ENCODE measurements at places on chromosomes 16 and 17.

DNA sequence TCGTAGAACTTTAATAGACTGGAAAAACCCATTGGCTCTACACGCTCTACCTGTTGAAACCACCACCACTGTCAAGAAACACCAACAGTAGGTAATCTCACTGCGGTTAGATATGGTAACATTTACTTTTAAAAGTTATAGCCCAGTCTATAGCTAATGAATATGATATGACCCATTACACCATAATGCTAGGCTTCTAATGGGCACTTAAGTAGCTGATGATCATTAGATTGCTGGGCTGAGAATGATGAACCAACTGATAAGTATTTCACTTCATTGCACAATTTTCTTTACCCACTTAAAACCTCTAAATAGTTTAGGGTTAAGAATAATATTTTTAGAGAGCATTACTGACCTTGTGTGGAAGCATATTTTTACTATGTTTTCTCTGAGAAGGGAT, 788.9 kb upstream of the CA10 start:
- no peak for DNase-seq

DNA sequence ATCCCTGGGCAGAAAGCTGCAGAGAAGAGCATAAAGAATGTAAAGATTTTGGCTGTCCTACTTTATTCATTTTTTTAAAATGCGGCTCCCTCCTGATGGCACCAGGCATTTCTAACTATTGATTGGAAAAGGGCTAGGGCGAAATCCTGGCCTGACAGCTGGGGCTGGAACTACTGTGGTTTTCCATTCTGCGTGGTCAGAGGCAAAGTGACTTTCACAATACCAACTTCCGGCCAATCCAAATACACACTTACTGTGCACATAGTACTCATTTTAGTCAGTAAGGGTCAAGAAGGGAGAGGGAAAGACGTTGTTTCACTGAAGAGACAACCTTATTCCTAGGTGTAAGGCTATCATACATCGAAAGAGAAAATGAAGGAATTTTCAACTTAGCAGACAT, 113.8 kb upstream of the PMFBP1 start:
- no peak for DNase-seq

GRCh38 chr17:56658648-56659047, 65.1 kb downstream of the NOG start:
- DNase-seq = no peak

DNA sequence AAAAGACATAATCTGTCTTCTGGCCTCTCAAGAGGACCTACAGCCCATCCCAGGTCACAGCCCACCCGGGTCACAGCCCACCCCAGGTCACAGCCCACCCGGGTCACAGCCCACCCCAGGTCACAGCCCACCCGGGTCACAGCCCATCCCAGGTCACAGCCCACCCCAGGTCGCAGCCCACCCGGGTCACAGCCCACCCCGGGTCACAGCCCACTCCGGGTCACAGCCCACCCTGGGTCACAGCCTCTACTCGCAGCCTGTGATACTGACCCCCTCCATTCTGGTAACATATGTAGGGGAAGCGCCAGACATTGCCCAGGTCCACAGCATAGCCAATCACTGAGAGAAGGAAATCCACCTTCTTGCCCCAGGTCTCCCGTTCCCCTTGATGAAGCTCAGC, 14.2 kb downstream of the SLC6A4 start:
- no peak for DNase-seq

GRCh38 chr17:80876950-80877728, 114.5 kb upstream of the CHMP6 start:
- no peak for DNase-seq

GRCh38 chr17:57662644-57663308, 82.3 kb downstream of the CCDC182 start:
- DNase-seq = peak; percentile 22

DNA sequence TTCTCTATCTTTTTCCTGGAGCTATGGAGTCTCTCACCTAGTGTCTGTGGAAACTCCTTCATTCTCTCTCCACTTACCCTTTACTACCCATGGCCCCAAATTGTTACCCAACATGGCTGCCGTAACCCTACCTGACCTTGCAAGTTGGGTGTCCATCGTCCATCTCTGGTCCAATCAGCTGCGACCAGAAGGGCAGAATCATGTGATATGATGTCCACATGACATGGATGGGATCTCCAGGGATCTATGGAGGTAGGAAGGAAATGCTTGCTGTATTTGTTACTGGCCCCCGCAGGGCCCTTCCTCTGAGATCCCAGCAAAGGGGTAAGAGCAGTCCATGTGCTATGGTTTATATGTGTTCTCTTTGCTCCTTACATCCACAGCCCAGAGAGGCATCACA, 8.0 kb upstream of the DRC7 start:
- no peak for DNase-seq

DNA sequence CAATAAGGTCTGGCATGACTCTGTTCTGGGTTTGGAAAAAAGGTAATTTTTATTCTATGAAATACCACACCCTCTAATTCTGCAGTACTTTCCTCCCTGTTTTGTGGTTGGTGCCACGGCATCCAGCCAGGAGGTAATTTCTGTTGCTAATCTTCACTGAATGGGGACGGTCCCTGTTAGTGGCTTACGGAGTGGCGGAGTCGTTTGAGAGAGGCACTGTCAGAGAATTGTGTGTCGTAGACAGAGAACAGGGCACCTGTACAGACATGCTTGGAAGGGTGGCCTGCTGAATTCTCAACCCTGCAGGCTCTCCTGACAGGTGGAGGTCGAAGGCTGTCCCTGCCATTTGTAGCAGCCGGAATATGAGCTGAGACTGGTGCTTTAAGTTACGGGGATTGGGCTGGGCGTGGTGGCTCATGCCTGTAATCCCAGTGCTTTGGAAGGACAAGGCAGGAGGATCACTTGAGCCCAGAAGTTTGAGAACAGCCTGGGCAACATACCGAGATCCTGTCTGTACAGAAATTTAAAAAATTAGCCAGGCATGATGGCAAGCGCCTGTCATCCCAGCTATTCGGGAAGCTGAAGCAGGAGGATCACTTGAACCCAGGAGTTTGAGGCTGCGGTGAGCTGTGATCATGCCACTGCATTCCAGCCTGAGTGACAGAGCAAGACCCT, 33.2 kb downstream of the EEF2K start:
- no peak for DNase-seq

GRCh38 chr16:569445-570254, at the start of gene PIGQ:
Gene PIGQ, plus strand, starts transcription at chr16:569968. Its CDS starts 4,107 bp downstream, at chr16:574075.
- peak; percentile 50 for DNase-seq

- DNase-seq = no peak
These were observed 44.8 kb downstream of the RNF135 start for GRCh38 chr17:31015639-31016038.

- no peak for DNase-seq
These were observed 79.8 kb downstream of the HELZ start for GRCh38 chr17:67165201-67165600.

DNA sequence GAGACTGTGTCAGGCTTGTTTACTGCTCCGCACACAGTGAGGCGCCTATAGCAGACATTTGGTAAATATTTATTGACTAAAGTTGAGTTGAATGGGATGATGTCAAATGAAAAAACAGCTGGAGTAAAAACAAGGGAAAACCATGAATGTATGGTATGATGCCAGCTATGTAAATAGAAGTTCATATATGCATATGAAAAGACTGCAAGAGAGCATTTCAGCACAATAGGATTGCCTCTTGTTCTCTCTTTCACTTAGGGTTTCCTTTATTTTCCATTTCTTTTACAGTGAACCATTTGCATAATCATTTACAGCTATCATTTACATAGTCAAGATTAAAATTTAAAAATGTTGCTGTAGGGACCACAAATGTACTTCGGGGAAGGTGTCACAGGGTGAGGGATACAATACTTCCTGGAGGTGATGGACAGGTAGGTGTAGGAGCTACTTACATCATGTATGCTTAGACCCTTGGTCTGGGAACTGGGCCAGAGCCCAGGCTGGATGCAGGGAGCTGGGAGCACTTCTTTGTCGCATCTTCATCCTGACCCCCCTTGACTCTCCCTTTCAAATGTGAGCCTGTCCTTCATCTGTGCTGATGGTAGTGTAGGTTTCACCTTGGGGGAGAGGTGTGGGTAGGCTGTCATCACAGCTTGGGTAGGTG, 113.3 kb downstream of the UTP18 start:
- no peak for DNase-seq

DNA sequence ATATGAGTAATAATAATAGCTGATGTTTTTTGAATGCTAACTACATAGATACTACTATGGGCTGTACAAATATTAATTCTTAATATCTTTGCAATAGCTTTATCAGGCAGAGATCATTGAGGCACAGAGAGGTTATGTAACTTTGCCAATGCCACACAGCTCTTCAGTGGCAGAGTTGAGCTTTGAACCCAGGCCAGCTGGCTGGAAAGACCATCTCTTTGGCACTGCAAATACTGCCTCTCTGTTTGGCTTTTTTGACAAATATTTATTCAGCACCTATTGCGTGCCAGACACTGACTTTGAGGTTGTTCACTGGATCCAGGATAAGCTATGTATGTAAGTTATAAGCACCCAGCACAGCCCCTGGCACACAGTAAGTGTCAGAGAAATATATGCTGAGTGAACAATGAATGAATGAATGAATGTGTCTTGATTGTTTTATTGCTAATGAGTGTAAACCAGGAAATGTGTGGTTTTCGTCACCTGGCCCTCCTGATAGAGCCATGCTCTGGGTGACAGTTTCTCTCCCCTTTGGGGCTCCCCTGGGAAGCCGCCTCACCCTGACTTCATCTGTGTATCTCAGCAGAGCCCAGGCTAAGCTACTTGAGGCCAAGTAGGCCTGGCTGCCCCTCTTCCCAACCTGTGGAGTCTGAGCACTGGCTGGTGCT, 2.5 kb downstream of the AQP8 start:
- DNase-seq = no peak

DNA sequence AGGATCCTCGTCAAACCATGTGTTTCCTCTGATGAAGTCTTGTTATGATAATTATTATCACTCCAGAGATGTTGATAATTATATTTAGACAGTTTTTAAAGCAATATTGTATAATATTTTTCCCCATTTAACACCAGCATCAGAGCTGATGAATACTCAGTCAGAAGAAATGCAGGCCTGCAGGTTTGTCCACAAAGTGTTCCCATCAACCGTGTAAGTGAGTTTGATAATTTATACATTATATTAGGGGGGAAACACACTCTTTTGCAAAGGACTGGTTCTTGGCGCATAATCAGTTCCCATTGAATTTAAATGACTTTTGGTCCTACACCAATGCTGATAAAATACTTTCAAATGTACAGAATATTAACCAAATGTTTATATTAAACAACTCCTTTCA, 454.8 kb downstream of the TOX3 start:
- no peak for DNase-seq

DNA sequence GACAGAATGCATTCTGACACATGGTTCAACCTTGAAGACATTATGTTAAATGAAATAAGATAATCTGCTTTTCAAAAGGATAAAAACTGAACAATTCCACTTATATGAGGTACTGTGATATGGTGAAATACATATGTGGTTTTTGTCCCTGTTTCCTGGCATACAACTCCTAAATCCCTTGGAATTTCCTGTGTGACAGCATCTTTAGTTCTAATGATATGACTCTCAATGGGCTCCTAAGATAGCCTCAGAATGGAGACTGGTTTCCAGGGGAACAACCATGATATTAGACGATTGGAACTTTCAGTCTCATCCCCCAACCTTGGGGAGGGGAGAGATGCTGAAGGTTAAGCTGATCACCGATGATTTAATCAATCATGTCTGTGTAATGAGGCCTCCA, 37.7 kb upstream of the PHLPP2 start:
- DNase-seq = no peak

DNA sequence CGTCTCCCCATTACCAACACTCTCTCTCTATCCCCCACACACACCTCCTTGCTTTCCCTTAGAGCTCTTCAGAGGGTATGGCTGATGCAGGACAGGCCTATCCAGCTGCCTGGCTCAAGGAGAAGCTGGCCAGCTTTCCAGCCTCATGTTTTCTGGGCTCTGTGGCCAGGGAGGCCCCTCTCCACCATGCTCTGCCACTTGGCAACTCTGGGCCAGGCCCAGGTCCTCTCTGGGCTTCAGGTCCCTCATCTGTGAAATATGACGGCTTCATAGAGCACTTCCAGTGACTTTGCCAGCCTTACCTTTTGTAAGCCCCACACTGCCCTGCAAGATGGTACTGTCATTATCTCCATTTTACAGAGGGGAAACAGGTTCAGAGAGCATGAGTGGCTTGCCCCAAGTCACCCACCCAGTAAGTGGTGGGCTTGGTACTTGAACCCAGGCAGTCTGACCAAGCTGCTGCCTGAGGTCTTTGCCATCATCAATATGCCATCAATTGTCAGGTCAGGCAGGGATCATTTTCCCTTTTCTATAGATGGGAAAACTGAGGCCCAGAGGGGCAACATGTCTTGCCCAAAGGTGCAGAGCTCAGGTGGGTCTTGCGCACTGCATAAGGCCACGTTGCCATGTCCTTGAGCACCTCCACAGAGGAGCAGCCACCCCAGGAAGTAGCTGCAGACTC, 548 bp upstream of the ADGRG5 start:
- DNase-seq = no peak

GRCh38 chr16:82653550-82654511, 27.1 kb downstream of the CDH13 start:
- DNase-seq = peak; percentile 40

DNA sequence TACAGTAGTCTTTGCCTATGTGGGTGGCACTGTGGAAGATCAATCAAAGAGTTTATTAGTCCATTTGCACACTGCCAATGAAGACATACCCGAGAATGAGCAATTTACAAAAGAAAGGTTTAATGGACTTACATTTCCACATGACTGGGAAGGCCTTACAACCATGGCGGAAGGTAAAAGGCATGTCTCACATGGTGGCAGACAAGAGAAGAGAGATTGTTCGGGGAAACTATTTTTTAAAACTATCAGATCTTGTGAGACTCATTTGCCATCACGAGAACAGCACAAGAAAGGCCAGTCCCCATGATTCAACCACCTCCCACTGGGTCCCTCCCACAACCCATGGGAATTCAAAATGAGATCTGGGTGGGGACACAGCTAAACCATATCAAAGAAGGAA, 432.1 kb downstream of the ZFHX3 start:
- DNase-seq = no peak

DNA sequence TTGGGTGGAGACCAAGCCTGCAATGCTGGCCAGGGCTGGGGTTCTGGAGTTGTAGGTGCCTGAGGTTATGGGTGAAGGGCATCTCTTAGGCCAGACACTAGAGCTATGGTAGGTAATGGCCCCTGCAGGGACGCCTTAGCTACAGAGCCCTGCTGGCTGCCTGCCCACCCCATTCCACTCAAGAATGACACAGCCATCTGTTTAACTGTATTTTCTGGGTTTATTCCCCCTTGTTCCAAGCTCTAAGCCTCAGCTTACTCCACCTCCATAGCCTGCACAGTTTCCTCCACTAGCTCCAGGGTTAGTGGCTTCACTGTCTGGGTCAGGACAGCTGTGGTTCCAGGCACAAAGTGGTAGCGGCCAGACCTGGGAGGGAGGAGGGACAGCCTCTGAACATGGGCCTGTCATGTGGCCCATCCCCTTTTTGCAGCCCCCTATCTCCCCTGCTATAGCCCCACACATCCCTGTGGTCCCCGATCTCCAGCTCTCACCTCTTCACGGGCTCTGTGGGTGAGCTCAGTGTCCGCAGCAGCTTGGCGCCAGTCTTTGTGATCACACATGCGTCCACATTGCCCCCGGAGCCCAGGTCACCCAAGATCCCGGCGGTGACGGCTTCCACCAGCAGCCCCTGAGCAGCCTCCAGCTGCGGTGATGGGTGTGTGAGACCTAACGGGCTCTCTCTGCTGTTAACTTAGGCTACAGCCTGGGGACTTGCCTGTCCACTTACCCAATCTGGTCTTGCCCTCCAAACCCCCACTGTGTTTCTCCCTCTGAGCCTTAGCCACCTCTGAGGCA, 2.1 kb downstream of the PSMB10 start:
- DNase-seq = no peak

Data from T-helper 2 cell (primary cell).